ENCODE measurements at places on chromosomes 2 and 18.

- no peak for DNase-seq
Measured at GRCh38 chr2:127586746-127587295, 51.3 kb downstream of the MYO7B start.

GRCh38 chr2:238284802-238285515 is 3.5 kb downstream of the PER2 start:
- DNase-seq = no peak

DNA sequence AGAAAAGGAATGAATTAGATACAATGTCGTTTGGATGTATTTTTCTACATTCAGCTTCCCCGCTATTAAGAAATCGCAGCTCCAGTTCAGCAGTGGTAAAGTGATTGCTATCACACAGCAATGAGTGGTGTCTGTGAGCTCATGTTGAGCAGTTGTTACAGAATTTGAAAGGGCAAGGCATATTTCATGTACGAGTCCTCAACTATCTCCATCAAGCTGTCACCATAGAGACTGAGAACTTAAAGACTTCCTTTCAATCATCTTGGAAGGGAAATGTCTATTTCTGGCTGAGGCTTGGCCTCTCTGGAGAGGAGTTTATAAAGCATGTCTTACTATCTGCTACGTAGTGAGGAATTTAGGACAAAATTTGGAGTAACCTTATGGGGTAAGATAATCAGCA is 24.4 kb upstream of the FAM117B start:
- no peak for DNase-seq

GRCh38 chr18:26470011-26470637 is 78.2 kb downstream of the KCTD1 start:
- no peak for DNase-seq

- no peak for DNase-seq
Measured at GRCh38 chr2:20823917-20824316, 1.0 kb upstream of the LDAH start.
